Mucosa of gallbladder (tissue), 1 donor: ENCODE measurements at places on chromosomes 11 and 22.

- no peak for DNase-seq
These were observed 35.6 kb upstream of the SYT7 start for GRCh38 chr11:61616434-61616833.

DNA sequence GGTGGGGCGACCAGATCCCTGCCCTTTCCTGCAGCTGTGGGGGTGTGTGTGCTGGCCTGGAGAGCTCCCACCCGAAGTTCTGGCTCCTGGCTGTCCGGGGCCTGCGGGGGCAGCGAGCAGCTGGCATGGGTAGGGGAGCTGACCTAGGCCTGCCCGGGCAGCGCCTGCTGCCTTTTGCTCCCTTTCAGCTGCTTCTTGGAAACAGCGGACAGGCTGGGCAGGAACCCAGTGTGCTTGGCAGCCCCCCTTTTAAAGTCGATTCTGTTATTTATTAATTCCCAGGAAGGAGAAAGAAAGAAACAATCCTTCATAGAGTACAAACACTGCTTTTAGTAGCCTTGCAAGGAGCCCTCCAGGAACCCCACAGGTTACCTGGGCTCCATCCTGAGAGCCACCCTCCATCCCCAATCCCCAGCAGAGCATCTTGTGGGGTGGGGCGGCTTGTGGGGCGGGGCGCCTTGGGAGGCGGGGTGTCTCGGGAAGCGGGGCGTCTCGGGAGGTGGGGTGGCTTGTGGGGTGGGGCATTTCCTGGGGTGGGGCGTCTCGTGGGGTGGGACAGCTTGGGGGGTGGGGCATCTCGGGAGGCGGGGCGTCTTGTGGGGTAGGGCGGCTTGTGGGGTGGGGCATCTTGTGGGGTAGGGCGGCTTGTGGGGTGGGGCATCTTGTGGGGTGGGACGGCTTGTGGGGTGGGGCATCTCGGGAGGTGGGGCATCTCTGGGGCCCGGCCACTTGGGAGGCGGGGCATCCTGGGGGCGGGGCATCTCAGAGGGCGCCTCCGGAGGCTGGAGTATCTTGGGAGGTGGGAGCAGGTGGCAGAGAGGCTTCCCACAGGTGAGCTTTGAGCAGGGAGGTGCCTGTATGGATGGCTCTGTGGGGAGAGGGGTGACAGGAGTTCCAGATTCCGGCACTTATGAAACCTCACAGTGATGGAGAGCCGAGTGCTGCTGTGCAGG, 7.0 kb downstream of the CD81 start:
- no peak for DNase-seq

DNA sequence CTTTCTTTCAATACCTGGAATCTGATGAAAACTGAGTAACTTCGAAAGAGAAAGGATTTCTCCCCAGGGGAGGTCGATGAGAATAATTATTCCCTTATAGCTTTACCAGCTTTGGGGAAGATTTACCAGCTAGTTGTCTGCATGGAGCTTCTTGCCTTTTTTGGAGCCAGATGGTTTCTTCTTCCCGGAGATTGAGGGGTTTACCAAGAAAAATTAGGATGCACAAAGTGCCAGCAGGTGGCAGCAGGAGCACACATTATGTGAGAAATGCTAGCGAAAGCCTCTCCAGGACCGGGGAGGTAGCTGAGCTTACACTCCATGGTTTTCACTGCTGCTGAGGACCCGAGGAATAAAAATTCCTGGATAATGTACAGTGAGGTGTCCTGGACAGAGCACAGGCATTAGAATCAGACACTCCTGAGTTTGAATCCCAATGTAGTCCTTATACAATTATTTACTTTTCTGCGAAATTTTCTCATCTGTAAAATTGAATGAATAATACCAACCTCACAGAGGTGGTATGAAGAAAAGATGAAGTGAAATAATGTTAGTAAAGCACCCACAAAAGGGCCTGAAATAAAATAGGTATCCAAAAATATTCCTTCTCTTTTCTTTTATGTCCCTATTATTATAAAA, 46.0 kb upstream of the PARVA start:
- DNase-seq, result peak; percentile 87

GRCh38 chr11:7413961-7414915, 71.1 kb upstream of the OLFML1 start:
- DNase-seq, result no peak

- peak; percentile 31 for DNase-seq
These were observed 32.3 kb downstream of the ARHGAP42 start for GRCh38 chr11:100719362-100719761.

- DNase-seq, result no peak
These were observed 8.6 kb upstream of the ELF5 start for GRCh38 chr11:34522188-34522587.

DNA sequence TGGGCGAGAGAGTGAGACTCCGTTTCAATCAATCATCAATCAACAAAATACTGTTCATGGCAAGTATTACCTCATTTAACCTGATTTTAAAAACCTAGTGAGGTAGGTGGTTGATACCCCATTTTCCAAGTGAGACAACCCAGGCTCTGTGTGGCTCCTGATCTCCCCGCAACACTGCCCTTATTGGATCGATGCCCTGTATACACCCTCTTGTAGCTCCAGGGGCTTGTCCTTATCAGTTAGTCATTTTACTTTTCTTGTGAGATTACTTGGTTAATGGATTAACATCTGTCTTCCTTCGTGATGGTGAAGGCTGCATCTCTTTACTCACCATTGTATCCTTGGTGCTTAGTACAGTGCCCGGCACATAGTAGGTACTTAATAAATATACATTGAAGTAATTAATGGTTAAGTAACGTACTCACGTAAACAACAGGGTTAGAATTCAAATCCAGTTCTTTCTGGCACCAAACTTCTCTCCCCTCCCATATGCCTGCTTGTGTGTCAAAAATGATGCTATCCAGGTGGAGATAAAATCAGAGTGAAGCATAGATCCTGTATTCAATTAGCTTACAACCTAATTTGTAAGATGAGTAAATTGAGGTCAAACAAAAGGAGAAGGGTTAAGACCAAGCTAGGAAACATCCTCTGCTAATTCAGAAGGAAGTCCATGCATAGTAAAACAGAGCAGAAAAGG, 1.8 kb upstream of the PRG2 start:
- no peak for DNase-seq
